Cerebellar nuclear complex (tissue), 1 donor: ENCODE measurements at places on chromosomes 16 and 17.

GRCh38 chr17:74280093-74280513, 6.1 kb downstream of the DNAI2 start:
- DNase-seq = no peak

GRCh38 chr16:3997231-3997841, 116.8 kb upstream of the CREBBP start:
- no peak for DNase-seq

GRCh38 chr17:38363016-38363415, 11.4 kb downstream of the SOCS7 start:
- no peak for DNase-seq

GRCh38 chr17:19253112-19253511, 15.9 kb downstream of the EPN2 start:
- DNase-seq = no peak

DNA sequence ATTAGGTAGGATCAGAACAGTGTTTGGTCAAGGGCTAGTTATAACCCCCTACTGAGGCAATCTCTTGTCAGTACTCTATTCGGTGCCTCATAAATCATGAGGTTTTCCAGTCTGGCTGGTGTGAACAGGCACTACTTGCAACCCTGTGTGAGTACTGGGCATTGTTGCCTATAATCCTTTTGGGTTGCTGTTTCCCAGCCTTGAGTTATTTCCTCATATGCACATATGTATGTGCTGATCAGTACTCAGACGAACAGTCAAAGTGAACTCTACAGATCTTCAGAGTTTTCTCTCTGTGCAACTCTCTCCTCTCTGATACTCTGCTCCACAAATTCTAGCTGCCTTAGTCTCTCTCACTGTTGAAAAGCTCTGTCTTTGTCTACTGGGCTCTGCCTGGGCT, 164.3 kb downstream of the CDK5R1 start:
- no peak for DNase-seq

- DNase-seq = no peak
Observed at GRCh38 chr17:5695480-5695879, 111.2 kb upstream of the NLRP1 start.

GRCh38 chr16:57999971-58000705, at the start of gene ZNF319:
ZNF319 (minus strand) TSS chr16:58000672; CDS start chr16:57998265, 2,407 bp downstream.
- no peak for DNase-seq

DNA sequence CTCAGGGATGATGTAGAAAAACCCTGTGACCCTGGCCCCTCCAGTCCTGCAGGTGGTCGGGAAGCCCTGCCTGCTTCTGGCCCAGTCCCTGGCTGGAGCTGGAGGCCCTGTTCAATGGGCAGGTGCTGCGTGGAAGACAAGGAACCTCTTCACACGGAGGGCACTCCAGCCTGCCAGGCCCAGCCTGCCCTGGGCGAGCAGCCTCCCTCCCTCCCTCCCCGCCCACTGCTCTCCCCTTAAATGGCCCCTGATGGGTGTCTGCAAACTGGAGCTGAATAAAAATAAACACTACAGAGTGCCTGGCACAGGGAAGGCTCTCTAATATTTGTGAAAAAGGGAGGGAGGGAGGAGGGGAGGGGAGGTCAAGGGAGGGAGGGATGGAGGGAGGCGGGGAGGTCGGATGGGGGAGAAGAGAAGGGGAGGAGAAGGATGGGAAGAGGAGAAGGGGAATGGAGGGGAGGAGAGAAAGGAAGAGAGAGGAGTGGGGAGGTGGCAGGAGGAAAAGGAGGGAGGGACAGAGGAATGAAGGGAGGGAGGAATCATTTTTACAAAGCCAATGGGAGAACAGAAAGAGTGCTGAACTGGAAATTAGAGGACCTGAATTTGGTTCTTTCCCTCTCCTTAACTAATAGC, 222.8 kb upstream of the TNRC6C start:
- DNase-seq = no peak

DNA sequence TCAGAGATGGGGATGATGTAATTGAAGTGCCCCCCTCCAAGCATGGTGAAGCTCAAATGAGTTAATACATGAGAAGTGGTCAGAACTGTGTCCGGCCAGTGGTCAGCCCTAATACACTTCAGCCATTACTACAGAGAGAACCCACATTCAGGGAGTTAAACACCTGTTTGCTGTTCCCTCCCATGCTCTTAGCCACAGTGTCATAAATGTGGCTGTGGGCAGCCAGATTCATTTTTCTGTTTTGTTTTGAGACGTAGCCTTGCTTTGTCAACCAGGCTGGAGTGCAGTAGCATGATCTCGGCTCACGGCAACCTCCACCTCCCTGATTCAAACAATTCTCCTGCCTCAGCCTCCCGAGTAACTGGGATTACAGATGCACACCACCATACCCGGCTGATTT, 139.9 kb downstream of the DNAH9 start:
- no peak for DNase-seq
